ENCODE measurements at places on chromosomes 3 and 15.

- DNase-seq = no peak
These were observed 17.6 kb downstream of the CHDH start for GRCh38 chr3:53828581-53828980.

DNA sequence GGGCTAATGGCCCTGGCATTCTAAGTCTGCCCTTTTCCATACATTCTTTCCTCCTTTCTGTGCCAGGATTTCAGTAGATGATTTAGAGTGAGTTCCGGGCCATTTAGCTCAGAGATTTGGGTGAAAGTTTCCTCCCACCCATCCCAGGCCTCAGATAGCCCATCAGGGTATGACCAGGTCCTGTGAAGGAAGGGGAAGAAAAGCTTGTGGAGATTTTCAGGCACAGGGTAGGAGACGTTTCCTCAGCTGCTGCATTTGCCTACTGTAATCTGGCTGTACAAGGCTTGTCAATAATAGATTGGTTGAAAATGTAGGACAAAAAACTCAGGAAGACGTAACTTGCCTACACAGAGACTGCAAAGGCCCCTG lies 63.2 kb upstream of the BCL6 start:
- DNase-seq = no peak

- DNase-seq = no peak
These were observed 47.0 kb upstream of the RARB start for GRCh38 chr3:25381083-25381482.

DNA sequence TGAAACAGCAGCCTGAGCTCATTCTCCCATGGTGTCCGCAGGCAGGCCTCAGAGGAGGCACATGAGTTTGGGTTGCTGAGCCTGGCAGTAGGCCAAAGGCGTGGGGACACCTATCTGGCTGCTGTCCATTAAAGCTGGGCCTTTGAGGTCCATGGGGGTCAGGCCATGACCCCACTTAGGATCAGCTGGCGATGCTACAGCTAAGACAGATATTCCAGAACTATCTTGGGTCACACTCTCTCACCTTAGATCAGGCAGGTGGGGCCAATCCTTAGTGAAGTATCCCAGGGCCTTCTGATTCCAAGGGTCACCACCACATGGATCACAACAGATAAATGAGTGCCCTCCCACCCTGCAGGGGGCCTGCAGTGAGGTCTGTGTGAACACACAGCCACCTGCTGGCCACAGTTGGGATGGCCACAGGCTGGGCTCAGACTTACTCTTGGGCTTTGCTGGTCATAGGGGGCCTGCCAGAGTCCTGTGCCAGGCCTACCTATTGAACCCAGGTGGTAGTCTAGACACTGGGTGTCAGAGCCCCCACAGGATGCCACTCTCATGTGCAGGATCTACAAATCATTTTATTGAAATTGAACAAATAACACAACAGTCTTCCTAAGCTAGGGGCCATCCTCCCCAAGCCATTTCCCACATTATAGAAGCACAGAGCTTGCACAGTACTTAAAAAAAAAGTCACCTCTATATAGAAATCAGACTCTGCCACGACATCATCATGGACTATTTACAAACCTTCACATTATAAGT lies 2.0 kb upstream of the HYAL2 start:
- DNase-seq = no peak

- no peak for DNase-seq
These were observed 148.5 kb downstream of the MFSD1 start for GRCh38 chr3:158950178-158950901.

DNA sequence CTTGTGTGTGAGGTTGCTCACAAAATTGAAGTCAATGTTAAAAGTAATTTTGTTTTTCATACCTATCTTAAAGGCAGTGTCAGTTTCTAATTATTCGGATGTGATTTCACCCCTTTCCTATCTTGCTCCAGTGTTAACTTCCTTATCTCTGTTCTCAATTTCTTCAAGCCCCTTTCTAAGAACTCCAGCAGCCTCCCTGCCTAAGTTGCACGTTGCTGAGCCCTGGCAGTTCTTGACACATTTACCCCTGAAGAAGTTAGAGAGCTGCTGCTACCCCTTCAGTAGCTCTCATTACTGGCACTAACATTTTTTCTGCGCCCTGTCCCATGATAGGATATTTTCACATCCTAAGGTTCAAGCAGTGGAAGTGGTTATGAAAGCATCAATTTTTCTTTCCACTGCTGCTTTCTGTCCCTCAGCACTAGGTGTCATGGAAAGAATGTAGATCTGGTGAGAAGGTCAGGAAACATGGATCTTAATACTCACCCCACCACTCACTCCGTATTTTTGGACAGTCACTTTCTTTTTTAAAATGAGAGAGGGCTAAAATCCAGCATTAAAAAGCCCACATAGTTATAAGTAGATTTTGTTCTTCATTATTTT lies 62.9 kb downstream of the OPA1 start:
- no peak for DNase-seq

DNA sequence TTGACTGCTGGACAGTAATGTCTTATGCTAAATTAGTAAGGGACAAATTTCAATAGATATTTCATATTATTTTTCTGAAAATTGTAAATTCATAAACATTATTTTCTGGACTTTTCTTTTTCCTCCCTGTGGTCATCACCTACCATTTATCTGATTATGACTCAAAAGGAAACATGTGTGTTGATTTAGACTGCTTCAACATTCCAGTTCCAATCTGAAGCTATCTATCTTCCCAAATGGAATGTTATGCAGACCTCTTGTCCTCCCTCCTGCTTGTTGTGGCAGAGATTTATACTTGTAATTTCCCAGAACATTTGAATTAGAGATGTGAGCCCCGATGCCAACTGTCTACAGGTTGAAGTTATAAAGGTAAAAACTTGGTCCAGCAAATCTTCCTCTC lies 803.4 kb downstream of the TUSC7 start:
- no peak for DNase-seq

GRCh38 chr3:191391861-191392808 lies 61.8 kb upstream of the UTS2B start:
- no peak for DNase-seq

DNA sequence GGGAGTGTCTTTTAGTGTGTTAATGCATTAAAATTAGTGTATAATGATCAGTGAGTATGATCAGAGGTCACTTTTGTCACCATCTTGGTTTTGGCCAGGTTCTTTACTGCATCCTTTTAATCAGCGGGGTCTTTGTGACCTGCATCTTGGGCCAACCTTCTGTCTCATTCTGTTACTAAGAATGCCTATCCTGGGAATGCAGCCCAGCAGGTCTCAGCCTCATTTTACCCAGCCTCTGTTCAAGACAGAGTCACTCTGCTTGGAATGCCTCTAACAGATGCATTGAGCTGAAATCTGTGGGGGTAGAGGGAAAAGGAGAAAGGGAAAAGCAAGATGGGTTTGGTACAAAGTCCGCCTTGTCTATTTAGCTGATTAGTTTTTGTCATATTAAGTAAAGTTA lies 5.3 kb upstream of the BLOC1S6 start:
- no peak for DNase-seq

- DNase-seq = no peak
These were observed 828 bp downstream of the CAND2 start for GRCh38 chr3:12797124-12797891.

- DNase-seq = no peak
These were observed 170.2 kb downstream of the PDE8A start for GRCh38 chr15:85151861-85152260.

DNA sequence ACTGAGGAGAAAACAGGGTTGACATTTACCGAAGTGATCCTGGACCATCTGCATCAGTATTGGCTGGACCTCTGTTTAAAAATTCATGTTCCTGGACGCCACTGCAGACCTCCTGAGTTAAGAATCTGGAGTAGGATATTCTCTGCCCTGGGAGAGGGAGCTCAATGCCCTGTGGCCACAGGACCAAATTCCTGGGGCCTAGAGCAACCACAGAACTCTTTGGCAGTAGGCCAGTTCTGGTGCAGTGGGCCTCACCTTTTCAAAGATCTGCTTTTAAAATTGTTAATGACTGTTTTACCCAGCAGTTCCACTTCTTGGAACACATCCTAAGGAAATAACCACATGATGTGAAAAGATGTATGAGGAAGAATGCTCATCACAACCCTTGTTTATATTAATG lies 133.3 kb upstream of the ADPGK start:
- no peak for DNase-seq

DNA sequence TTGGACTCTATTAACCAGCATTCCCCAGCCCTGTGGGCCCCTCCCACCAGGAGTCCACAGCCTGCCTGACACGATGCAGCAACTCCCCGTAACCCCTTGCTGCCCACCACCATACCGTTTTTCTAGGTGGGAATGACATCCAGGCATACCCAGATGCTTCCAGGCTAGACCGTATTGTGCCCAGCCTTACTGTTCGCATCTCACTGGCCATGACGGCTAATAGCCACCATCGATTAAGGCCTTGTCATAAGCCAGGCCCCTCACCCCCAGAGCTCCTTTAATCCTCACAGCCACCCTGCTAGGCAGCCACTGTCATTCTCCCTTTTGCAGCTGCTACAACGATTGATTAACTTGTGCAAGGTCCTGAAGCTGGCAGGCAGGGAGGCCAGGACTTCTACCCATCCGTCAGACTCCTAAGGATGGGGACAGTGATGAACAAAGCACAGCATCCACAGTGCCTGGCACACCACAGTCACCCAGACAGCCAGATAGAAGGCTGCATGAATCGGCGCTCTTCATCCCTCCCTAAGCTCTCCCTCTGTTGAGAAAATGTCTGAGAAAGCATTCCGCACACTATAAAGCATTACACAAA lies 60.0 kb upstream of the FLNB start:
- DNase-seq = no peak

DNA sequence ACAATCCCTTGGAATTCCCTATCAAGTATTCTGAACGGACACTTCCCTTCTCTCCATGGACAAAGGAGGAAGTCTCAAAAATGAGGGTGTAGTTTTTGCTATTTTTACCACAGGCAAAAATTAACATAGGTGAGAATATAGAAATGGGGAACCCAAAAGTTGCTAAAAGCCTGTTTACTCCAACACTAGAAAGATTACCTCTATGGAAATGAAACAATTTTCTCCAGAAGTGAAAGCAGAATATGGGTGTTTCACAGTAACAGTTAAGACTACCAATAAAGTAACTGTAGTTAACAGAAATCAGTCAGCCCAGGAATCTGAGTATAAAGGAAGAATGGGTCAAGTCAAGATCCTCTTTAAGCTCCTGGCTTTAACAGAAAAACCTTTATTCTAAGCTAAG lies 9.3 kb downstream of the TRA2B start:
- DNase-seq = no peak

GRCh38 chr15:59329570-59330350 lies 42.9 kb downstream of the MYO1E start:
- no peak for DNase-seq

GRCh38 chr3:140536926-140537726 lies 140.7 kb upstream of the TRIM42 start:
- DNase-seq = no peak

GRCh38 chr3:102020735-102021134 lies 171.4 kb downstream of the NFKBIZ start:
- DNase-seq = no peak

DNA sequence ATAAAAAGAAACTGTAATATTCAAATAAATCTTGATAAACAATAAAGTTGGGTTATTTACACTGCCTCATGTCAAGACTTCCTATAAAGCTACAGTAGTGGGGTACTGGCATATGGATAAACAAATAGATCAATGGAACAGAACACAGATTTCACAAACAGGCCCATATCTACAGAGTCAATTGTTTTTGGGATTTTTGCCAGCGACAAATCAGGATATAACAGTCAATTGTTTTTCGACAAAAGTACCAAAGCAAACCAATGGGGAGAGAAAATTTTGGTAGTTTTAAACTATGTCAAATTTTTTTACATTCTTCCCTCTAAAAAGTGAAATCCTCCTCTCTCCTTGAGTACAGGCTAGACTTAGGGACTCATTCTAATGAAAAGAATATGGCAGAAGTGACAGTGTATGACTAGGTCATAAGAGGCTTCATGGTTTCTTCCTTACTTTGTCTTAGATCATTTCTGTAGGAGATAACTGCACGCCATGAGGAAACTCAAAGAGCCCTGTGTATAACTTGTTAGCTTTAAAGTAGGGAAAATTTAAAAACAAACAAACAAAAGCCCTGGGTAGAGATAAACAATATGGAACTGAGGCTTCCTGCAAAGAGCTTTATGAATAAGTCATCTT lies 16.9 kb downstream of the IP6K1 start:
- no peak for DNase-seq

- DNase-seq = peak; percentile 98
These were observed at the start of gene USP3 for GRCh38 chr15:63504247-63504978. USP3 (plus strand) TSS chr15:63504593; CDS start chr15:63504740, 147 bp downstream.

- DNase-seq = peak; percentile 39
These were observed 22.3 kb upstream of the GP9 start for GRCh38 chr3:129038121-129038855.

DNA sequence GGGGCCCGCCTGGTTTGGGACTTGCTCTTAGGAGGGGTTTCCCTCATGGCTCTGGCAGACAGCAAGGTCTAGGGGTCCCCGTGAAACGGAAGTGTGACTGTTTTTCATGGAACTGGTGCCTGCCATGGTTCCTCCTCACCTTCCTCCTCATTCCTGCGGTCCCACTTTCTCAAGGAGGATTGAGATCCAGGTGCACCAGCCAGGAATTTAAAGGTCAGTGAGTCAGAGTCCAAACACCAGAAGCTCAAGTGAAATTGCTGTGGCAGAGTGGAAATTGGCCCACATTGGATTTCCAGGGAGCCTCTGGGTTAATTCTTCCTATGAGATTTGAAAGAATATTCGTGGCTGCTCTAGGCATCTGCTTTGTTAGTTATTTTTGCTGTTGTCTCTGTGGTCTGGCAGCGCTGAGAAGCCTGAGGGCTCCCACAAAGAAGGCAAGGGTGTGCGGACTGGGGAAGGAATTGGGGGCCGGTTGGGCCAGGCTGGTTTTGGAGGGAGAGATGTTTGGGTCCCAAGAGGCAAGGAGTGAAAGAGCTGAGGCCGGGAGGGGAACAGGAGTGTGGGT lies 60.4 kb upstream of the TNFAIP8L3 start:
- no peak for DNase-seq

GRCh38 chr3:88076712-88077111 lies 17.7 kb downstream of the ZNF654 start:
- no peak for DNase-seq

DNA sequence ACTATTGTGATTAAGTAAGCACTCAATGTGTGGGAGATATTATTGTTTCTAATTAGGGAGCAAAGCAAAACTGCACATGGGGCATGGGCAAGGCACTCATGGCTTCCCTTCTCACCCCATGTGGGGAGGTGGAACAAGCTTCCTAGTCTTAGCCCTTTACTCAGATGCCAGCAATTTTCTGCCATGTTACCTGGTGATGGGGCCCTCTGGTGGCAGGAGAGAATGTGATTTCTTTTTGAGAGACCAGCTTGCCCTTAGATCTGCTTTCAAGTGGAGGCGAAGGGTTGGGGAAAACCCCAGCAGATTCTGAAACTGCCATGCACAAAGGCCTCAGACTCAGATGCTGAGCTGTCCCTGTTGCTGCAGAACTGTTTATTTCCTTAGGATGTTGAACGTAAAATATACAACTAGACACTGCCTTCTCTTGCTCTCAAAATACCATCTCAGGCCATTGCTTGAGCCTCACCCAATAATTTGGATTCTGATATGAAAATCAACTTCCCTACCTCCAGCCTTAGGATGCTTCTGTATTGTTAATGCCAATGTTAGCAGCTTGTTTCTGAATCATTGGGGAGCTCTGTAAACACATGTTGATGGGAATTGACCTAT lies 130.2 kb upstream of the TPRG1 start:
- no peak for DNase-seq

- DNase-seq = peak; percentile 89
These were observed 1.4 kb downstream of the FES start for GRCh38 chr15:90885432-90886290.

- no peak for DNase-seq
These were observed 277.4 kb downstream of the PLCL2 start for GRCh38 chr3:17162116-17162515.

Measured in sigmoid colon (tissue), 7 donors.